ENCODE measurements at places on chromosomes 1 and 21.

DNA sequence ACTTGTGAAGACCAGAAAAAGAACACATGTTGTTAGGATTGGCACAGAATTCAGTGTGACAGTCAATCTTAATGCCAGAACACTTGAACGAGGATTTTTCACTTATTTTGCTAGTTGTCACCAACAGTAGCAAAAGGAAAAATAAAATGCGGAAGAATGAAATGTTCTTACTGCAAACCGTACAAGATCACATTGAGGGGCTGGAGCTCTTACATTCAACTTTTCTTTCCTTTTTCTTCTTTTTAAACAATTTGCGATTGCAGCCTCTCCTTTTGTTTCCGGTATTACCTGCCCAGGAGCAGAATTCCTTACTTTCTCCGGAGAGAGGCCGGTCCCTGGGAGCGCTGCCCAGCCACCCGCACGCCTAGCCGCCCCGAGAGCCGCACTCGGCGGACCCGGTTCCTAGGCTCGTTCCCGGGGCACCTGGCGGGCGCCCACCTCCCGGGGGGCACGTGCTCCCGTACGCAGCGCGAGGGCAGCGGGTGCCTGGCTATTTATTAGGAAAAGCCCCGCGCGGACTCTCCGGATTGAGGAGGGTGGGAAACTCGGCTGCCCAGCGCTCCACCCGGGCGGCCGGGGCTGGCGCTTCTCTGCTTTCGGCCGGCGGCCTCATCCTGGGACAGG is 1.2 kb upstream of the CAMTA1 start:
- no peak for DNase-seq

DNA sequence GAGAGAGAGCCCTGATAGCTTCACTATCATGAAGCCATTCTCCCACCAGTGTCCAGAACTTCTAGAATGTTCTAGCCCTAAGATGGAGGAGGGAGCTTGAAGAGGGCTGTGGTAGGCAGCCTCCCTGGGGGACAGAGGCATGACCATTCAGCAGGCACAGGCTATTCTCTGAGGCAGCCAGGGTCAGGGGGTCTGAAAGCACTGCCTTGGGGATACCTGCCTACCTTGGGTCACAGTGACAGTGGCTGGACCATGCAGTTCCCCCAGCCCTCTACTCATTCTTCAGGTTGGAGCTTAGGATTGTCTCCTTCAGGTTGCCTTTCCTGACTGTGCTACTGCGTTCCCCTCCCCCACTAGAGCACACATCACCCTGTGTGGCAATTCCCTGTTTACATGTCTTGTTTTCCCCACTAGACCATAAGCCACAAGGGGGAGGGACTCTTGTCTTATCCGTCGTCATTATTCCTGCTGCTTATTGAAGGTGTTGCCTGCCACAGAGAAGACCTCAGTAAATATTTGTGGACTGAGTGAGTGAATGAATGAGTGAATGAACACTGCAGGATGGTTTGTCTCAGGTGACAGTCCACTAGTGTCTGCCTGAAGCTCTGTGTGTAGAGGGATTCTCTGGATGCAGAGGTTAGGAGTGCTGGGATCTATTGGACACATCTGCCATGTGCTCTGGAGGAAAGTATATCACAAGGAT is 5.2 kb downstream of the ZDHHC18 start:
- no peak for DNase-seq

- no peak for DNase-seq
Observed at GRCh38 chr1:112651205-112651604, 23.3 kb upstream of the MOV10 start.

DNA sequence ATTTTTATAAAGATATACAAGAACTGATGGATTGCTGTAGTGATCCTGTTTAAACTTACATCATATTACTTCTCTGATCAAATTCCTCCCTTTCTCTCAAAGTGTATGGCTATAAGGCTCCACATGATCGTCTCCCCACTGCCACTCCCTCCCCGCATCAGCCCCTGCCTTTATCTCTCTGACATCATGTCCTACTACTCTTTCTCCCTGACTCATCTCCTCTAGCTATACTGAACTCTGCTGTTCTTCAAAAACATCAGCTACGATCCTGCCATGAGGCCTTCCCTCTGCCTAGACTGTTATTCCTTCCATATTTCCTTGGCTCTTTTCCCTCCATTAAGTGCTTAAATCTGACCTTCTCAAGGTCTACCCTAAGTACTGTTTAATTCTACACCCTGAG is 22.8 kb downstream of the HFM1 start:
- no peak for DNase-seq

DNA sequence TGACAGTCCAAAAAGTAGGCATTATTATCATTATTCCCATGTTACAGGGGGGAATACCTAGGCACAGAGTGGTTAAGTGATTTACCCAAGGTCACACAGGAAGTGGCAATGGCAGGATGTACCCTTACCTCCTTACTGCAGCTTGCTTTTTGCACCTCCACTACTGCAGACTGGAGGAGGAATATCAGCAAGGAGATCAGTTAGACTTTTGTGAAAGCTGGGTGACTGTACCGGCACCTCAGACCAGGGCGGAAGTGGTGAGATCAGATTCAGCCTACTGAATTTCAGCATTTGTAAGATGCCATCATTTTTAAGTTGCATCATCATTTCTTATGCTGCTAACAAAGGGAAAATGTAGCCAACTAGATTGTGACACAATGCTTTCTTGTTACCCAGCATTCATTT is 4.5 kb downstream of the ADARB1 start:
- DNase-seq, result no peak
